ENCODE measurements at places on chromosomes 11 and 22.

- no peak for DNase-seq
Measured at GRCh38 chr11:35909511-35910265, 34.2 kb upstream of the LDLRAD3 start.

GRCh38 chr11:109972181-109972715 is 120.9 kb upstream of the ZC3H12C start:
- no peak for DNase-seq

- DNase-seq: no peak
Measured at GRCh38 chr11:45652781-45653180, 12.6 kb downstream of the CHST1 start.

DNA sequence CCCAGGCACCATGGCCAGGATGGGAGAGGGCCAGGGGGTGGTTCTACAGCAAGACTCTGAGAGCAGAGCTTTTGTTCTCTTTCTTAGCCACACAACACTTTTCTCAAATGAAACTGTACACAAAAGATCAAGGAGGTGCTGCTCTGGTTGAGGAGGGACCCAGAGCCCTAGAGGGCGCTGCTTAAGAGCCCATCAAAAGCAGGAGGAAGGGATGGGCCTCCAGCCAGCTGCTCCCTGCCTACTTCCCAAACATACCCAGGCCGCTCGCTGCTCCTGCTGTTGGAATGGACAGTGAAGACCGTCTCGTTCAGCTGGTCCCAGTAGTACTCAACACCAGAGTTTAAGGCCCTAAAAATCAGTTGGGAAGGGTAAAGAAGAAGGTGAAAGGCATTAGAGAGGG is 18.4 kb upstream of the CHRM4 start:
- no peak for DNase-seq

- no peak for DNase-seq
Measured at GRCh38 chr11:24543771-24544170, 46.9 kb downstream of the LUZP2 start.

DNA sequence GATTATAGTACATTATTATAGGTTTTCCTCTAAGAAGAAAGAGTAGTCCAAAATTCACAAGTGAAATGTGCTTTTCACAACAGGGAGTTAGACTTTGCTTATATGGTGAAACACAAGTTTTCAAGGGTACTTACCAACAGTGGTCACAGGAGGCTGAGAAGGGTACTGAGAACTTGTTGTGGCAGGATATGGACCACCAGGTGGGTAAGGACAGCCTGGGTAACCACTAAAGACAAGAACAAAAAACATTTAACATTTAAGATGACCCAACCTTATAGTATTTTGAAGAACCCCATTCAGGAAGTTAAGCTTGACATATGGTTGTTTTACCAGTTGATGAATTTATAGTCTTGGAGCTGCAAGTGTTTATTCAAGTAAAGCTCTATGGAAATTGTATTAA is 24.4 kb downstream of the TSG101 start:
- DNase-seq: no peak

DNA sequence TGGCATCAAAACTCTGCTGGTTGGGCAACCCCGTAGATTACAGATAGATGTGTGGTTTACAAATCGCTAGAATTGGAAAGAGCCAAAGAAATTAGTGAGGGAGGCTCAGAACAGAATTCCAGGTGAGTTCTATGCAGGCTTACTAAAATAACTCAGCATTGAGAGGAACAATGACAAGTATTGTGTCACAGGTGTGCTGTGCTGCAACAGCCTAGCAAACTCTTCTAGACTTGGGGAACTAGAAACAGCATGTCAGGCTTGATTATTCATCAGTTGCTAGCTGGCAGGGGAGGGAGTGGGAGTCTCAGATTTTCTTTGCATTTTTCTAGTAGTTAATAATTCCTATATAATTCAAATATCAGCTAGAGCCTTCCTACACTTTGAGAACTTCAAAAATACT is 26.3 kb upstream of the RASD2 start:
- DNase-seq: no peak

DNA sequence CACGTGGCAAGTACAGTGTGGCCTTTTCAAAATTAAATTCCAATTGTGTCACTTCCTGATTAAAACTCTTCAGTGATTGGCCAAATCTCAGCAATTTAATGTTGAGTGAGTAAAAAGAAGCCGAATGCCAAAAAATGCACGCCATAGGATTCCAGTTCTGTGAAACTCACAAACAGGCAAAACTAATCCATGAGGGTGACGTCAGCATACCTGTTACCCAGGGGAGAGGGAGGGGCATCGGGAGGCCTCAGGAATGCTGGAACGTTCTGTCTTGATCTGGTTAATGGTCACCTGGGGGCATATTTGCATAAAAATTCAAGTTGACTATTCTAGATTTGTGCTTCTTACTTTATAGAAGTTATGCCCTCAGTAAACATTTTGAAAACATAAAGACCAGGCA is 39.9 kb upstream of the RAB1B start:
- no peak for DNase-seq

DNA sequence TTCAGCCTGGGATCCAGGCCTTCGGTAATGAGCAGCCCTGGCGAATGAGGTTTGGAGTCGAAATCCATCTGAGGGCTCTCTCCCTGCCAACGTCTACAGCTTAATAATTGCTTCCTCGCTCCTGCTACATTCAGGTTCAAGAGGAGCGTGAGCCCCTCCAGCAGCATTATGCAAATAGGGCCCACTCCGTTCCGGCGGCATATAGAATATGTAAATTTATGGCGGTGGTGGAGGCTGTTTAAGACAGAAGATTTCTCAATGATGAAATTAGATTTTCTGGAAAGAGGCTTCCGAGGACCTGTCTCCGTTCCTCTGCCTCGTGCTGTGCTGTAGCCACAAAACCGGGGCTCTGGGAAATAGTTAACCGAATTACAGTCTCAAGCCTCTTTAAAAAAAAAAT is 402.8 kb downstream of the MIAT start:
- no peak for DNase-seq

DNA sequence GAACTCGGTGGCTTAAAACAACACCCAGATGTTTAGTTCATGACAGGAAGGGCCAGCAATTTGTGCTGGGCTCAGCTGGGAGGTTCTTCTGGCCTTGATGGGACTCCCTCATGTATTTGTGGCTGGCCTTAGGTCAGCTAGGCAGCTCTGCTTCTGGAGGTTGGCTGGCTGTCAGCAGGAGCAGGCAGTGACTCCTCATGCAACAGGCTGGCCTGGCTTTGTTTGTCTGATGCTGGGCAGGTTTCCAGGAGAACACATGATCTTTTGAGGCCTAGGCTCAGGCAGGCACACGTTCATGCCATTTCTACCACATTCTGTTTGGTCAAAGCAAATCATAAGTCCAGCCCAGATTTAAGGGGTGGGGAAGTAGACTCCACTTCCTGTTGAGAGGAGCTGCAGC is 571.2 kb downstream of the TBC1D22A start:
- DNase-seq: no peak

GRCh38 chr22:44918925-44919392 is 90.8 kb downstream of the PHF21B start:
- no peak for DNase-seq

- peak; percentile 67 for DNase-seq
Measured at GRCh38 chr11:82996966-82997606, 74.6 kb downstream of the RAB30 start.

- no peak for DNase-seq
Measured at GRCh38 chr11:134362192-134362901, 30.6 kb downstream of the GLB1L2 start.

DNA sequence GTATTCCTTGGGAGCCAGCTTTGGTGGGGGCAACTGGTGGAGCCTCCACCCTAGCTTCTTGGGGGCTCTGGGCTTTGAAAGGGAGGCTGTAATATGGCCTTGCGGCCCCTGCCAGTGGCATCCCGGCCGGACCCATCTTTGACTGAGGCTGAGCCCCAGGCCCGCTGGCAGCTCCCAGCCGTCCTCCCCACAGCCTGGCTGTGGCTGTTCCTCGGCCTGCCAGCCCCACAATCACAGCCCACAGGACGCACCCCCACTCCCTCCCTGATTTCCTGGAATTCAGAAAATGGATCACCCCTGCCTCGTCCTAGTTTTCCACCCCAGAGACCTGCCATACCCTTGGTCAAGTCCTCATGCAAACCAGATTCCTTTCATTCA is 23.2 kb downstream of the SERPINH1 start:
- no peak for DNase-seq

DNA sequence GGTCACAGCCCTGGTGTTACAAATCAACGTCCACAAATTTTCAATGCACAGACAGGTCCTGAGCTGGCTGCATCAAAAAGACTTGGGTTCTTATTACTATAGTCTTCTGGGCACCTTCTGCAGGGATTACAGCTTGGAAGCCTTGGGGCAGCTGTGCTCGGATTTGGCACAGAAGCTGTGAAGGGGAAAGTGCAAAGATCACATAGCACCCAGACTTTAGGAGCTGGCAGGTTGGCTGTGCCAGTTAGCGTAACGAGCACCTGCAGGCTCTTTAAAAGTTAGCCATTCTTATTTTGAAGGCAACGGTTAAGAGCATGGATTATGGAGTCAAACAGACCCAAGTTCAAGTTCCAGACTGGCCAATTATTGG is 100.4 kb downstream of the ARL14EP start:
- DNase-seq: no peak

DNA sequence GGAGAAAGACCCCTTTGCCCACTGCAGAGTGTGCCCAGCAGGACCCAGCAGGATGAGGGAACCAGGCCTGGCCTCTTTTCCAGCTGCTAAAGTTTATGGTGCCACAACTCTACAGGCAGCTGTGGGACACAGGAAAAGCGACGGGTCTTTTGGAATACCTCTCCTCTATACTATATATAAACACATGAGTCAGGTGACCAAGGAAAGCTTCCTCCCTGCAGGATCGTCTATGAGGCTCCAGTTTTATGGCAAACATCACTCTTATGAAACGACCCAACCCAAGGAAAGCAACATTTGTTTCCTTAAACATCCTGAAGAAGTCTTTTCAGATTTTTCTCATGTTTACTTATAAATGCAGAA is 102.8 kb upstream of the AKIP1 start:
- DNase-seq: no peak

DNA sequence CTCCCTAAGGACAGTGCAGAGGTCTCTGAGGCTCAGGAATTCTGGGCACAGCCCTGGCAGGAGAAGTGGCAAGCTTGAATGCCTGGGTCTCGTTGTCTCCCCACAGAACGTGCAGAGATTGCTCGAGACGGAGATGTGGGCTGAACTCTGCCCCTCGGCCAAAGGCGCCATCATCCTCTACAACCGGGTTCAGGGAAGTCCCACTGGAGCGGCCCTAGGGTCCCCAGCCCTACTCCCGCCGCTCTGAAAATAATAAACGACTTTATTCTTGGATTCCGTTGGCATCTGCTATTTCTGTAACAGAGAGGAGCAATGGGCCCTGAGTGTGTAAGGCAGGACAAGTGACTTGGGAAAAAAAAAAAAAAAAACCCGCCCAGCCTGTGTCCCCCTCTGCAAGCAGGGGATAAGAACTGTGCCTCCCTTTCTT is 591 bp upstream of the DNAJC4 start:
- no peak for DNase-seq

- DNase-seq: no peak
Measured at GRCh38 chr11:78783846-78784245, 209.2 kb upstream of the NARS2 start.

- DNase-seq: no peak
Measured at GRCh38 chr11:25562417-25562816, 769.5 kb upstream of the ANO3 start.

DNA sequence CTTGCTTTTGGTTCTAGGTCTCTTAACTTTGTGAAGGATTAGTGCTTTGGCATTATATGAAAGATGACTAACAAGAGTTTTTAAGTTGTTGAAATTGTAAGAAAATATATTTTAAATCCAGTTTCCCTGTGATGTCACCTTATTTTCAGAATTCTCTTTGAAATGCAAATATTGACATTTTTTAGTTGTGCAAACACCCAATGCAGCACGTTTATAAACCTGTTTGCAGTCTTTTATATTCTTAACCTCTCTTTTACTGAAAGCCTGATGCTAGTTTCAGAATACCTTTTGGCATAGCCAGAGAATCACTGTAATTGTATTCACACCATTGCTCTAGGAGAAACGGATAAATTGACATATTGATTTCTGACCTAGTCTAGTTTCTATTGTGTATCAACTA is 42.8 kb upstream of the SLC37A2 start:
- DNase-seq: no peak

DNA sequence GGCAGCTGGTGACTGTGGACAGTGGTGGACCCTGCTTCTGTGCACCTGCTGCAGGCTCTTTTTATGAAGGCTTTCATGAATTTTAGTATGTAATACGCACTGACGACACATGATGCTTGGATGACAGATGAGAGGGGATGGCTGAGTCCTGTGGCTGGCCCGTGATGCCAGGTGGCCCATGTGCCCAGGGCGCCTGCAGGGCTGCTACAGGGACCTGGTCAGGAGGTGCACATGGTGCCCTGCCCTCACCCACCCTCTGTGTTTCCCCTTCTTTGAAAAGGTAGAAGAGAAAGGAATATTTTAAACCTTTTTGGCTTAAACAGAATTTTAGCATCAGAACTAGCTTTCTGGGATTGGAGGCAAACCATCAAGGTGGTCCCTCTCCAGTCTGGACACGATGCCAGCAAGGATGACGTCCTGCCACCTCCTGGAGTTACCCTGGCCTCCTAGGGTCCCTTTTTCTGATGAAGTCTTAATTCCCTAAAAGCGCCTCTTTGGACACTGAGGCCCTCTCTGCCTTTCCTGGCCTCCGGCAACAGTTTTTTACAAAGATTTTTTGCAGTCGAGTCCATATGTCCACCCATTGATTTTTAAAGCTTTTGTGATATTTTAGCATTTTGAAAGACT is 5.4 kb upstream of the RANBP1 start:
- no peak for DNase-seq

- no peak for DNase-seq
Measured at GRCh38 chr11:129041611-129042018, 98.9 kb upstream of the TP53AIP1 start.

DNA sequence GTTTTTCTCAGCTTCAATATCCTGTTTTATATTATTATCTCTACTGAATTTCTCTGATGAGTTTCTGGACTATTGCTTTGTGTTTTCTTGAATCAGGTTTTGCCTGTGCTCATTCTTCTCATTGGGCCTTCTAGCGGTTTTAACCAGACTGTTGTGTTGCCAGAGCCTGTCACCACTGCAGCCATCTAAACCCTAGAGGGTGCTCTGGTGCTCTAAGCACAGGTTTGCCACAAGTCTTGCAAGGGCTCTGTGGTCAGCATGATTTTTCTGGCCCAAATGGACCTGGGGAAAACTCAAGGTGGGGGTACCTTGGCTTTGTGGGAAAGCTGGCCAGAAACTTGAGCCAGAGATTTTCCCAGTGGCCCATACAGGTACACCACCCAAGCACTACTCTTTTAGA is 52.4 kb upstream of the TYR start:
- DNase-seq: no peak

DNA sequence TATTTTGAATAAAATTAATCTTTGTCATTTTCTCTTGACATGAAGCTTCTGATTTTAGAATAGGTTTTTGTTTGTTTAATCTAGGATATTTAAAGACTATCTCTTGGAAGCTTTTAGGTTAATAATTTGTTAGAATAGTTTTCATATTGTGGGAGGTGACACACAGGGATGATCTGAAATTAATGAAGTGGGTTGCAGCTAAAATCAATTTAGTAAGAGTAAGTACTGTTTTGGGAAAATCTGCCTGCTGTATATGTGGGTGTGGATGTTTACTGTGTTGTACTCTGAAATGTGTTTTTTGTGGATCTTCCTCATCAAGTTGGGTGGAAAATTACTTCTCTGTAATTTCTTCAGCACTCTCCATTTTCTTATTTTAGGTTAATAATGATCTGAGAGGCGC is 67.3 kb downstream of the BID start:
- no peak for DNase-seq

Data from activated CD4-positive, alpha-beta memory T cell treated with anti-CD3 and anti-CD28 coated beads for 36 hours (primary cell).